GDM1 (cell line): ENCODE measurements at places on chromosomes 12 and 14.
A peak's percentile ranks its signal among the peaks of the same experiment; 100 is the strongest.

DNA sequence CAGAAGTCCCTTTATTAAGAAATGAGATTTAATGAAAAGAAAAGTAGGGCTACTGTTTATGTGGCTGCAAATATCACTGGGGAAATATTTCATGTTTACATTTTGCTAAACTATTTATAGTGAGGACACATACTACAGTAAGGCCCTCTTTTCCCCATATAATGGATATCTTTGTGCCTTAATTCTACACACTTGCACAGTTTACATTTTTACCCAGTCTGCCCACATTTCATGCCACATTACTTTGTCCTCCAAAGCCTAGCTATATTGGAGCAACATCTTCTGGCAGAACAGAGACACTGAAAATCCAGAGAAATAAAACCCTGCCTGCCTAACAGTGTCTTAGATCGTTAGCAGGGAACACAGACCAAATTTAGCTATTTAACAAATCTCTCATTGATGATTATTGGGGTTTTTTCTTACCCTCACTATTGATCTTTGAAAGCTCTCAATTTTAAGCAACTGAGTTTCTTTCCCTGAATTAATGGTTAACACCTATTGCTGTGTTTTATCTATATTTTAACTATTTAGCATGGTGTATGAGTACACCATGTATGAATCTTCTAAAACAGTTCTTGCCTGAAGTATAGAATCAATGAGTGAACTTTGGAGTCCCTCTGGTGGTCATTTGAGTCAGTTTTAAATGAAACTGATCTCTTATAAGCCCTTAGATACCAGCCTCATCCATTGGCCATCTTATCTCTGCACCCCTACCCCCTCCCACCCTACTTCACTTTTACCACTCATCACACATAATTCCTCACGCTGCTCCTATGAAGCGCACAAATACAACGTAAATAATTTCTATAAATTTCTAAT, 170.2 kb downstream of the BCAT1 start:
- no peak for DNase-seq

- DNase-seq: no peak
These were observed 15.7 kb upstream of the AMN start for GRCh38 chr14:102906616-102907302.

GRCh38 chr12:59873136-59873535, 277.3 kb downstream of the SLC16A7 start:
- no peak for DNase-seq

DNA sequence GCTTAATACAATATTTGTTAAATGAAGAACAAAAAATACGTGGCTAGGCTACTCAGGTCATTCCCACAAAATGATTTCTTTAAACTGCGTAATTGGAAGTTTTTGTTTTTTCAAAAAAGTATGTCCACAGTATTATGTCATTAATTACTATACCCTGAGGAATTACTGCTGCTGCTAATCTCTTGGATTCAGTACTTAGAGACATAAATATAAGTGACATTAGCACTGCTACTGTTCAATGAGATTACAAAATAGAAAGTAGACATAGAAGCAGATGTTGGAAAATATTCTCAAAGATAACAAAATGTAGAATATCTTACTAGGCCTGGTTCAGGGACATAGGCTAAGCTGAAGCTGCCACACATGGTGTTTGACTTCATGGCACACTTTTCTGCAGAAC, 36.3 kb downstream of the HMGA2 start:
- no peak for DNase-seq

DNA sequence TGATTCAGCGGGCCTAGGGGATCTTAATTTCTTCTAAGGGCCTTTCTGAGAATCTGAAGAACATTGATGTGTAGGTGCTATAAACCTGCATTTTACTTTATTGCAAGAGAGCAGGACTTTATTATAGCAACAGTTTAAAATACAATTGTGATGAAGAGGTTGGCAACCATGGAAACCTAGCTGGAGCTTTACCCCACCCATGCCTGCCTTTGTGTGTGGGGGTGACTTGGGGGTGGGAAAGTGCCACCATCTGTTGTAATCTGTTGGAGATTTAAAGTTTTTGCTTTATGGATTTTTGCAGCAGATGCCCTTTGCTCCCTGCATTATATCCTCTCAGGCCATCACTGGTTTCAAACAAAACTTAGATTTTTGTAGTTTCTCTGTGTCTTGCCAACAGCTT, 64.6 kb downstream of the ATG14 start:
- DNase-seq: no peak

DNA sequence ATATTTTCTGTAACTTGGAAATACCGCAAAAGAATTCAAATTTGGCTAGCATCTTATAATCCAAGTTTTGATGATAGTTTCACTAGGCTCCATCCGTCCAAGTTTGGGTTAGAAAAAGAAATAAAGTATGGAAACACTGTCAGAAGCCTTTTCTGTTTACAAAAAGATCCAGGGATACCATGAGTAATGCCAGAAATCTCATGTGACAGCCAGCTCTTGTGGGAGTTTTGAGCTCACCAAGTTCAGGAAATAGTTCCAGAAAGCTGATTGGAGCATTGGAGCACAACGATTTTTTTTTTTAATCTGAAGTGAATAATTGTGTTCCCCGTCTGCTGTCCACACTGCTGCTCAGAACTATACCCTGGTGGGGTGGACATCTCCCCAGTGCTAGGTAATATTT, 229.7 kb upstream of the NPAS3 start:
- DNase-seq: no peak

DNA sequence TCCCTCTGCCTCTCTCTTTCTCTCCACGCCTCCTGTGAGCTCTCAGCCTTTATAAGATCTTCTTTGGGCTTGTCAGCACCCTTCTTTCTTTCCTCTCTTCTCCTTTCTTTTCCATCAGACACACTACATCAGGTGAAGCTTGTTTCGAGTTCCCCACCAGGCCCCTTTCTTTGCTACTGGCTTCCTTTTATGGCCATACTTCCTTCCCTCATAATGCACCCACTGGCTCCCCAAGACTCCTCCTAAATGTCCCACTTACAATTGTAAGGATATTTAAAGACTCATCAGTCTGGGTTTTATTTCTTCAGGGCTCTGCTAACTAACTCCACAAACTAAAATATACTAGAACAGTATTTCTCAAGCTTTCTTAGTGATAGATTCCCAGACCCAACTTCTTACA, 3.5 kb upstream of the RNU6-8 start:
- no peak for DNase-seq

DNA sequence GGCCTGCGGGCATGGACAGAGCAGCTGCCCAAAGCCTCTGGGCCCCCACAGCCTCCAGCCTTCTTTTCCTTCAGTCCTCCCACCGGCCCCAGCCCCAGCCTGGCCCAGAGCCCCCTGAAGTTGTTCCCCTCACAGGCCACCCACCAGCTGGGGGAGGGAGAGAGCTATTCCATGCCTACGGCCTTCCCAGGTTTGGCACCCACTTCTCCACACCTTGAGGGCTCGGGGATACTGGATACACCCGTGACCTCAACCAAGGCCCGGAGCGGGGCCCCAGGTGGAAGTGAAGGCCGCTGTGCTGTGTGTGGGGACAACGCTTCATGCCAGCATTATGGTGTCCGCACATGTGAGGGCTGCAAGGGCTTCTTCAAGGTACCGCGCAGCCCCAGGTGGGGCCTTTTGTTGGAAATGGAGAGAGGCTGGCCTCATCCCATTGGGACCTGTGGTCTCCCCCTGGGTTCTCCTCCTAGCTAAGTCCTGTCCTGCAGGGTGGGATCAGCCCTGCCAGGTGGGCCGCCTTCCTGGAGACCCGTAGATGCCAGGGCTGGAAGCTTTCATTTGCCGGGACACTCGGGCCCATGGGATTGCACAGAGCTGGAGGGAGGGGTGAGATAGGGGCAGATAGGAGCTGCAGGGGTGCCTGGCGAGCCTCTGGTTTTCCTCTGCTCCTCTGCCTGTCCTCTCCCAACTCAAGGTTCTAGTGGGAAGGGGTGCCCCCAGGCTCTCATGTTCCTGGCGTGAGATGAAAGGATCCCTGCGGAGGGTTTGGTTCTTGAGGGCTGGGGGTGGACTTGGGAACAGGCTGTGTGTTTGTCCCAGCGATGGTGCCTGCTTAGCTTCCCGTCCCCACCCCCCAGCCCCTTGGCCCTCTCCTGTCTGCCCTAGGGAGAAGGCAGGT, 3.8 kb downstream of the NR4A1 start:
- no peak for DNase-seq

GRCh38 chr12:2552000-2552756, 242.6 kb upstream of the FKBP4 start:
- no peak for DNase-seq

DNA sequence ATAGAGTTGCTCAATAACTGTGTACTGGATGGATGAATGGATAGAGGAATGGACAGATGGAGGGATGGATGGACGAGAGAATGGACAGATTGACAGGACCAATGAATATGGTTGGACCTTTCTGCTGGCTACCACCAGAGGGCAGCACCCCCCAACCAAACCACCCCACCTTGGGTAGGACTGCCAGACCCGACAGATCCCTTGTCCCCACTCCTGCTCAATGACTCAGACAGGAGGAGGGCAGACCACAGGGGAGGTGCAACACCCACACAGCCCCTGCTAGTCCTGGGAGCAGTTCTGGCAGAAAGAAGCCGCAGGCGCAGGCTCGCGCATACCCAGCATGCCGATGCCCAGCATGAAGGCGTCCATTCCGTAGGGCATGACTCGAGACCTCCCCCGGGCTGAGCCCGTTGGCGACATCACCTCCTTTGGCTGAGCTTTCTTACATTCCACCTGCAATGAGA, 12.4 kb downstream of the MSI1 start:
- peak; percentile 78 for DNase-seq

GRCh38 chr14:103070971-103071542, 13.0 kb upstream of the LBHD2 start:
- DNase-seq: no peak

DNA sequence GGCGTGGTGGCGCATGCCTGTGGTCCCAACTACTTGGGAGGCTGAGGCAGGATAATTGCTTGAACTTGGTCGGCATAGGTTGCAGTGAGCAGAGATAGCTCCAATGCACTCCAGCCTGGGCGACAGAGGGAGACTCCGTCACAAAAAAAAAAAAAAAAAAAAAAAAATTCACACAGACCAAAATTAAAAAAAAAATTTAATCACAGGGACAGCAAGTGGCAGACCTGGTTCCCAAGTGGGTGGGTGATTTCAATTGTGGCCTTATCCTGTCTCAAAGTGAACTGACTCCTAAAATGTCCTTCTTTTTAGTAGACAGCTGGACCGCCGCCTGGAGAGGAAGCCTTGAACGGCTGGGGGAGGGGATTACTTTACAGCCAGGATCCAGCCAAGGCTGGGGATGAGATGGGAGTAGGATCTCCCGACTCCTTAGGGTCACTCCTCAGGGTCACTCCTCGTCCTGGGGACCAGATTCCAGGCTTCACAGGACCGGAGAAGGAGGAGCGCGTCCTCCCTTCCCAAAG, 1.5 kb upstream of the KCNH3 start:
- DNase-seq: no peak

GRCh38 chr12:113697104-113697503, 225.4 kb upstream of the LHX5 start:
- DNase-seq: no peak

DNA sequence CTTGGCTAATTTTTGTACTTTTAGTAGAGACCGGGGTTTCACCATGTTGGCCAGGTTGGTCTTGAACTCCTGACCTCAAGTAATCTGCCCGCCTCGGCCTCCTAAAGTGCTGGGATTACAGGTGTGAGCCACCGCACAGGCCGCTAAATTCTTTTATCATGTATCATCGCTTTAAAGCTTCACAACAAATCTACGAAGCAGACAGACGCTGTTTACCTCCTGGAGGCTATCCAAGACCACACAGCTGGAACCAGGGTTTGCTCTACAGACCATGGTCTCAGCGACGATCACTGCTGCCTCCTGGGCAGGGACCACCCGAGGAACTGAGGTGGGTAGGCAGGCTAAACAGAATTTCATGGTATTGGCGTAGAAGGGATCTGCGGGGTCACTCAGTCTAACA, 27.2 kb downstream of the KRT80 start:
- no peak for DNase-seq

GRCh38 chr12:79127271-79127751, 262.7 kb downstream of the SYT1 start:
- no peak for DNase-seq

GRCh38 chr12:123948796-123949769, 23.5 kb downstream of the CCDC92 start:
- no peak for DNase-seq

DNA sequence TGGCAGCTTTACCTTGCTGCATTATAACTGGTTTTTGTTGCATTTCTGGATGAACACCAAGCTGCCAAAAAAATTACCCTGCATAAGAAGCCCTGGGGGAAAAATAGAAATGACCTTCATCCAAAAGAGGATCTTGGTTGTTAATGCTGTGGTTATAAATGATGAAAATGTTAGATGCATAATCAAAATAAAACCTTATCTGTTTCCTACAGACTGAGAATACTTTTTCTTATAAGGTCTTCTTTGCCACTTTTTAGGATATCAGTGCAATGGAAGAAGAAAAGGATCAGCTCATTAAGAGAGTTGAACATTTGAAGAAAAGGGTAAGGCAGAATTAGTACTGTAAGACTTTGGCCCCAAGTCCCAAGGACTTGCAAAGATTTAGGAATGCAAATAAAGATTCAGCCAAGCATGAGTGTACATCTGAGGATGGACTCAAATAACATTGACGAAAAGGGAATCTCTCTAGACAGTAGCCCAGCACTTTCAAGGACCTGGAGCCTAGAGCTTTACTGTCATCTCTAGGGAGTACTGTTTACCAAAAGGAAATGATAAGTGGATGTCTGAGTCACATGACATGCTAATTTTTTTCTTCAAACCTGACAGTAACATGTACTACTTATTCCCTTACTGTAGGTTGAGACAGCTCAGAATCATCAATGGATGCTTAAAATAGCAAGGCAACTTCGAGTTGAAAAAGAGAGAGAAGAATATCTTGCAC, 10.7 kb downstream of the IFT81 start:
- no peak for DNase-seq

- no peak for DNase-seq
These were observed 218.2 kb downstream of the PTPRO start for GRCh38 chr12:15540469-15540872.

- no peak for DNase-seq
These were observed 83.9 kb downstream of the ZFP36L1 start for GRCh38 chr14:68709007-68709406.

- DNase-seq: no peak
These were observed 90.0 kb downstream of the LRRC74A start for GRCh38 chr14:76916040-76916715.
